COR-L47 (cell line): ENCODE measurements at places on chromosomes 1 and 21.

GRCh38 chr1:31095298-31095981 lies 29.9 kb upstream of the PUM1 start:
- no peak for DNase-seq

GRCh38 chr1:24202987-24203386 lies 15.9 kb upstream of the IFNLR1 start:
- DNase-seq: no peak

DNA sequence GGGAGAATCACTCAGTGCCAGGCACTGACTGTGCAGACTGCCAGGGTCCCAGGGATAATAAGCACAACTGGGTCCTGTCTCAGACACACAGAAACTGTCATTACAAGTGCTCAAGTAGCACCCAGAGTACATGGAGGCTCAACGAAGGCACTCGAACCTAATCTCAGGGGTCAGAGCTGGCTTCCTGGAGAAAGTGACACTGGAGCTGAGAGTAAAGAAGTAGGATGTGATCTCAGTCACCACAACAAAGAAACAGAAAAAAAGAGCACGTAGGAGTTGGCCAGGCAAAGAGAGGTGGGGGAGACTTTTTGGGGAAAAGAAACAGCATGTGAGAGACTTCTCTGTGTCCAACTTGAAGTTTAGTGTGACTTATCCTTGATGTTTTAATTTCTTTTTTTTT lies 1.3 kb downstream of the CATSPER4 start:
- DNase-seq: no peak

GRCh38 chr1:234776876-234777855 lies 167.2 kb upstream of the IRF2BP2 start:
- no peak for DNase-seq

DNA sequence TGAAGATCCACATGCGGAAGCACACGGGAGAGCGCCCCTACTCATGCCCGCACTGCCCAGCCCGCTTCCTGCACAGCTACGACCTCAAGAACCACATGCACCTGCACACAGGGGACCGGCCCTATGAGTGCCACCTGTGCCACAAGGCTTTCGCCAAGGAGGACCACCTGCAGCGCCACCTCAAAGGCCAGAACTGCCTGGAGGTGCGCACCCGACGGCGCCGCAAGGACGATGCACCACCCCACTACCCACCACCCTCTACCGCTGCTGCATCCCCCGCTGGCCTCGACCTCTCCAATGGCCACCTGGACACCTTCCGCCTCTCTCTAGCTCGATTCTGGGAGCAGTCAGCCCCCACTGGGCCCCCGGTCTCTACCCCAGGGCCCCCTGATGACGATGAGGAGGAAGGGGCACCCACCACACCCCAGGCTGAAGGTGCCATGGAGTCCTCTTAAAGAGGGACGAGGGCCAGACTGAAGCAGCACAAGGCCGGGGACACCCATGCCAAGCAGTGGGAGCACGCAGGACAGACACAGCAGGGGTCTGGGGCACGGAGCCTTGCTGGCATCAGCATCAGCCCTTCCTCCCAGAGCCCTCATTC lies 13.7 kb downstream of the ZBTB7B start:
- DNase-seq: no peak
